ENCODE measurements at places on chromosomes 12 and 14. TPM values are rescaled to one million over a fixed set of nuclear protein-coding genes. Genes with fewer than 3 reads are reported as not detected.

GRCh38 chr14:89629383-89629782, 212.3 kb upstream of the FOXN3 start:
- no peak for DNase-seq

Gene FAR2
- 9.0 TPM for total RNA-seq

Gene MMP19
- total RNA-seq = 35.1 TPM

- no peak for DNase-seq
Observed at GRCh38 chr14:32393119-32393518, 64.0 kb downstream of the AKAP6 start.

GRCh38 chr12:107131832-107132616, 38.7 kb upstream of the CRY1 start:
- no peak for DNase-seq

DNA sequence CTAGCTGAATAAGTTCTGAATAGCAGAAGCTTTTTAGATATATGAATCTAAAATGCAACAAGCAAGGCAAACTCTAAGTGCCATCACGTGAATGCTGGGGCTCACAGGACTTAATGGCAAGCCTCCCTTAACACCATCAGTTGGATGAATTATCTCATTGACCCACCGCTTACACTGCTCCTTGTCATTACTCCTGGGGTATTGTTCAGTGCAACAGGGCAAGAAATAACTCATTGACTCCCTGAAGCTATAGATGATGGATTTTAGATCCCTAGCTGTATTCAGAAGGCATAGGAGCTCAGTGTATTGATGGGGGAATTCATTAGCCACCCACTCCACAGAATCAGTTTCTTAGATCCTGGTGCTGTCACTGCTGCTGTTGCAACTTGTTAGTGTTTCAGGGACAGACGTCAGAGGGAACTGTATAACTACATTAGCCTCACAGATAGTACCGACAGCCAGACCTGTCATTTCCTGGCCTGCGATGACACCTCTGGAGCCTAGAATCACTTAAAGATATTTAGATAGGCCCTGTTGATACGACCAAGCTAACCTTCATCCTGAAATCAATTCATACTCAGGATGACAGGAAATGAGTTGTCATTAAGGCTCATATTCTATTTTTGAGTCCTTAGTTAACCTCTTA, 735.3 kb downstream of the DIO2 start:
- DNase-seq = no peak

Gene CEBPE
- not detected for total RNA-seq

DNA sequence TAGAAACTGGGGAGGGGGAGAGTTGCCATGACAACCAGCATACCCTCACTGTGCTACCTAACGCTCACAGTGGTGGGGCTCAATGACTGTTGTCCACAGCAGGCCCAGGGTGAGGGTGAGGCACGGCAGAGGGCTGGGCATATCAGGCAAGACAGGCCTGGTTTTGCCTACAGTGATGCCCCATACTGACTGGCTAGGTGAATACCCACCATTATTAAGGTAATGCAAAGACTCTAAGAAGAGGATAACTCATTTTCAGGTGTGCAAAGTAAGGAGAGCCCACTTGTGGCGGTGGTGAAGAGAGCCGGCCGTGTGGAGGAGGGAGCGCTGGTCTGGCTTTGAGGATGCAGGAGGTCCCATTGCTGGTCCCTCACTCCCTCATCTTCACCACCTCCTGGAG, 422.3 kb downstream of the FUT8 start:
- DNase-seq = no peak

GRCh38 chr12:122847921-122848421, 12.7 kb downstream of the HIP1R start:
- no peak for DNase-seq

Gene SPX
- 2.4 TPM for total RNA-seq

GRCh38 chr12:49017891-49018260, 700 bp downstream of the PRKAG1 start:
- DNase-seq = no peak

DNA sequence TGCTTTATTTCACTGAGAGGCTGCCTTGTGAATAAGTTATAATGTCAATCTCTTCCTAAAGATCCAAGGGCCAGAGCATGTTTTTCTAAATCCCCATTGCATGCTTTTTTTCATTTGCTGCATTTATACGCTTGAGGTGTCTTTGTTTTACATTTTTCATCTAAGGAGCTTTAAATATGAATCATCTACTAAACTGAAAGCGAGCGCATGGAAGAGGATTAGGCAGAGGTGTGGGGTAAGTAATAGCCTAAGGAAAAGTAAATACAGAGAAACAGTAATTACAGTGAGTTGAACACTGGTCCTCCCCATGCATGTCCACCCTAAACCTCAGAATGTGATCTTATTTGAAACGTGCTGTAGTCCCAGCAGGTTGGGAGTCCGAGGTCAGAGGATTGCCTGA, 76.4 kb upstream of the METAP2 start:
- no peak for DNase-seq

DNA sequence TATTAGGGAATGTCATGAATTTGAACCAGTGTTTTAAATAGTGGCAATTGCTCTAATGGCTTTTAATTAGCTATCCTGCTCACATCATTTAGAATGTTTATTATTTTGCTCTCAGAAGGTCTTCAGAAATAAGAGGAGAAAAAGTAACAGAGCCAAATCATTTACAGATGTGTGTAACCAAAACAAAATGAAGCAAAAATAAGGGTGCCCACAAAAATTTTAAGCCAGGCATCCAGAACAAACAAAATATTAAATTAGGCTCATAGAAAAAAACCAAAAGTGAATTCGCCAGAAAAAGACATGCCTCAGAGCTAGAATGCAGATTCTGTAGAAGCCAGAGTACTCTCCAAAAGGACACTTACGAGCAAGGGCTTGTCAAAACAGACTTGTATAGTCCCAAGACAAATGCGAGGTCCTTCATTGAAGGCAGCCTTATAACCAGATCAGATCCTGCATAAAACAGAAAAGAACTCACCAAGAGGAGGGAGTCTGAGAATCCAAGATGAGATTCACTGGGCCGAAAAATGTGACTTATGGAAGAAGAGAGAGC, 20.2 kb upstream of the SERPINA1 start:
- DNase-seq = no peak

Gene E2F7
- not detected for total RNA-seq

Gene LTBP2
- total RNA-seq = 276 TPM

Gene KRT74
- not detected for total RNA-seq

Gene PLEKHG3
- total RNA-seq = 33.3 TPM

Gene TSPAN9
- total RNA-seq = 29.3 TPM

GRCh38 chr12:3335078-3335487, 155.9 kb upstream of the PRMT8 start:
- DNase-seq = no peak

Gene SDR9C7
- total RNA-seq = not detected

DNA sequence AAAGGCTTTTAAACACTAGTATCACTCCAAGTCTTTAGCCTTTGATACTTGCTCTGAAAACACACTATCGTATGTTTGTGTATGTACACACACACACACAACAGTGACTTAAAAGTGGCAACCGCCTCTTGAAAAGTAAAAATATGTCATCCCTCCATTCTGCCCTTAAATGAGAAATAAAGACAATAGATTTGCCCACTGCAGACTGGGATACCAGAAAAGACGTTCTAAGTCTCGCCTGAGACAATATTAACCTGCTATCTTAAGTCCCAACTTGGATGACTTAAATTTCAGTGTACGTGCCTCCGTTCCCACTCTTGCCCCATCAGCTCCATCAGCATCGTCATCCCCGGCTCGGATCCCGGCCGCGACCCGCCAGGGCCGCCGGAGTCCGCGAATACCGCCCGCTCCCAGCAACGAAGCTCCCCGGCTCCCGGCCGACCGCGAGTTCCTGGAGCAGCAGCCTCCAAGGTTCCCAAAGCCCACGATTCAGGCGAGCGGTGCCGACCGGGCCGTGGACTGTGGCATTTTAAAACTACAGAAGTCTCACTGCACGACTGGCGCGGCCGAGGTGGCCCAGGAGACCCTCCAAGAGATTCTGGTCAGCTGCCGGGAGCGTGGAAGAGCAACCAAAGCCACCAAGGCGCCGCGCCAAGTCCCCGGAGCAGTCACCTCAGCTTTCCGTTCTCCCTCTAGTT, 2.8 kb upstream of the ARID2 start:
- DNase-seq = peak; percentile 47

GRCh38 chr14:80164991-80165721, 46.1 kb downstream of the DIO2 start:
- no peak for DNase-seq
